ENCODE measurements at places on chromosomes 4 and X.
A peak's percentile ranks its signal among the peaks of the same experiment; 100 is the strongest.

GRCh38 chr4:186587416-186588018, 32.1 kb upstream of the MTNR1A start:
- peak; percentile 45 for DNase-seq

DNA sequence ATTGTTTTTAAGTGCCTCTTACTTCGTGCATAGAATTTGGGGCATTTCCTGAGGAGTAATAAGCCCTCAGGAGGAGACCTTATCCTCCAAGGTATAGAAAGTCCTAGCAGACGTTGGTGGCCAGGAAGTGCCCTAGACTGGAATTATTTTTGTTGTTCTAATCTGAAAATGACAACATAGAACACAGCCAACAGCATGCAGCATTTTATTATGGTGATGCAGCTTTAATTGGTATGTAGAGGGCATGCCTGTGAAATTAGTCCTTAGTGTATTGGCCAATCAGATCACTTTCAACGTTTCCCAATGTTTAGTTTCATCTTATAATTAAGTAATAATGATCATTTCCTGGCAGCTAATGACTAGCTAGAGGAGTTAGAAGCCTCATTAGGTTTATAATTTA, 199.2 kb downstream of the SHROOM3 start:
- DNase-seq, result no peak

DNA sequence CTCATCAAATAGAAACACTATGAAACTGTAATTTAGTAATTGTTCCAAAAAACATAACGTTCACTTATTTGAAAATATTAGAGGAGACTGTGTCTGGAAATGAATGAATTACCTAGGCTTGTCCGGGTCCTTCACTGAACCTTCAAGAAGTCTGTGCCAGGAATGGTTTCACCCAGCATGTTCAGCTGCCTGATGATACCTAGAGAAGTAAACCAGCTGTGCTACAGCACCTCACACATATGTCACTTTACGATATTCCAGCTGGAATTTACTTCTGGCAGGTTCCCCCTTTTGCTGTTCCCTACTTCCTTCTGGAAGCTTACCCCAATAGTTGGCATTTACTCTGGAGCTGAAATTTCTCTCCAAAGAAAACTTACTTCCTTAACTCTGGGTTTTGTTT, 906.5 kb downstream of the FAT4 start:
- no peak for DNase-seq

DNA sequence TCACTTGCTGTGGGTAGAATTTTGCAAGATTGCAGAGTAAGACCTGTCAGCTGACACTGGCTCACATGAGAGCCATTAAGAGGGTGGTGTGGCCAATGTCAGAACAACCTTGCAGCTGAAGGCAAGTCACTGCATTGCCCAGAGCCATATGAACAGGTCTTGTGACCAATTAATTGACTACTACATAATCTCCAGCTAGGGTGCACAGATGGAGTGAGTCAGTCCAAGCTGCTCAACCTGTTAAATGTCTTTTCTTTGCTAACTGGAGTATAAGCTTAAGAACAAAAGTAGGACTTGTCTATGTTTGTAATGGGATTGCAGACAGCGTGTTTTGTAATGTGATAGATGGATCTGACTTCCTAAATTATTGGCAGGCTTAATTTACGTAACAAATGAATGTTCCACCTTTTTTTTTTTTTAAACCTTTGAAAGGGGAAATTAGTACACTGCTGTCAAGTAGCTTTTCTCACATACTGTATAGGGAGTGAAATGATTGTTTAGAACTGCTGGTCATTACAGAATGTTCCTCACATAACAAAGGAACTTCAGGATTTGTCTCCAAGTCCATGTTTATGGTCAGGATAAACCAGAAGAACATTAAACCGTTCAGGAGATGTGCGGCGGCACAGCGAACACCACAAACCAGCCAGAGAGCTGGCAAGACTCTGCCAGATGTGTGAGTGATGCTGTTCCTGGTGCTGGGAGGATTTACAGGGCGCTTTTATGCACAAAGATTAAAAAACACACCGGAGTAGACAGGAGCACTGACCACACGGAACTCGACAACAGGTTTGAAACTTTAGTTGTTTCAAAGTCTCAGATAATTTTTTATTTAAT, 37.0 kb downstream of the FNIP2 start:
- no peak for DNase-seq

DNA sequence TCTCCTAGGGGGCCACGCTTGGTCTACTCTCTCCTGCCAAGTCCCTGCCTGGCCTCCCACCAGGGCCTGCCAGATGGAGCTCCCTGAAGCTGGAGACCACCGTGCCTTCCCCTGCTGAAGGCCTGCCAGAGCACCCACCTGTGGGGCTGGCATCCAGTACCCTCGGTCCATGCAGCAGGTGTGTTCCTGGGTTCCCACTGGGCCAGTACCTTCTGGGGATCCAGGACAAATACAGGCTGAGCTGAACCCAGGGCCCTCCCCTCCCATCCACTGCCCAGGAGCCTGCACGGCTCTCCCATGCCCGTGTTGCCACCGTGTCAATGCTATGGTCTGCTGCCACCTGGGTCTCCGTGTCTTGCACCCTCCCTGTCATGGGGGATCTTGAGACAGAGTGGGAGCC, 68.8 kb downstream of the ABLIM2 start:
- DNase-seq, result no peak

GRCh38 chrX:24025741-24026403, 1.1 kb downstream of the KLHL15 start:
- no peak for DNase-seq

- no peak for DNase-seq
Measured at GRCh38 chrX:50905334-50905733, 5.2 kb upstream of the BMP15 start.

DNA sequence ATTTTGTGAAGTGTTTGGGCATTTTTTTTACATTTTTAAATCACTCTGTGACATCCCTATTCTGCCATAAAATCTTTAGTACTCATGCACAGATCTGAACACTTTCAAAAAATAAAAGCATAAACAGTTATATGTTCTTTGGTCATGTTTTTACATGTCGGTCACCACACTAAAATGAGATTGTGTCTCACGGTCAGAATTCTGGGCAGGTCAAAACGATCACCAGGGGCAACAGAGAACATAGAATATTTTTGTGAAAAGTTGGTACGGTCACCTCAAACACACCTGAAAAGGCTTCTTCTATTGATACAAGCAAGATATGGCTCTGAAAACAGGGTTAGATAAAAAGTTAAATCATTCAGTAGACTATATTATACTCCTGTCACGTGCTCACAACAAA, 189.1 kb downstream of the PDGFC start:
- no peak for DNase-seq

GRCh38 chrX:150049647-150050046, 111.4 kb upstream of the EOLA2 start:
- no peak for DNase-seq

DNA sequence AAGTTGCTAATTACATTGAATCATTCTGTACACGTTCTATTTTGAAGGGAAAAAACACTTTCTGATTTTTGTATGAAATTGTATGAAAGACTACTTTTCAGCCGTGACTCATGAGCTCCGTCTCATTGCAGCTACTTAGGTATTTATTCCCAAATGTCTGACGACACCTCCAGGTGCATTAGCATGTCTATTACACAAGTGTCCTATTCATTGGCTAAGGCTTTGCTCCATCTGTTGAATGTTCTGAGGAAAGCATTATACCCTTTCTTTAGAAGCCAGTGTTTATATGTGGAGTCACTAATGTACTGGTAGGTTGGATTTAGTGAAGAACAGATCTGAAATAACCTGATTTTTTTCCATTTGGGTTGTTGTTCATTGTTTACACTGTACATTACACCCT, 51.8 kb downstream of the MAP7D3 start:
- no peak for DNase-seq

GRCh38 chrX:30798810-30799209, 90.2 kb downstream of the TAB3 start:
- no peak for DNase-seq

- DNase-seq, result no peak
Measured at GRCh38 chrX:5916945-5917344, 311.7 kb downstream of the NLGN4X start.

DNA sequence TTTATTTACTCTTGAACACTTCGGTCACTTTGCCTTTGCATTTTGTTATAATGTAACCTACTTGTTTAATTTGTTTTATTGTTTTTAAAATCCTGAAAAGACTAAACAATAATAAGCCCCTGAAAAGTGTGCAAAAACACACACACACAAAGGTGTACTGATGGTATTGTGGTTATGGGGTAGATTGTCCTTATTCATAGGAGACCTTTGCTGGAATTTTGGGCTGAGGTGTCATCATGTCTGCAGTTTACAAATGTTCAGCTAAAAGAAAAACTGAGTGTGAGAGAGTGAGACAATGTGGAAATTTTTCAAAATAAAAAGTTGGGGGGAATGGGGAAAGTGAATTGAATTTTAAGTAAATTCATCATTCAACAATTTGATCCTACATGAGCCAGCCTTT, 174.9 kb downstream of the QDPR start:
- no peak for DNase-seq

GRCh38 chr4:48664938-48665337, 115.1 kb downstream of the FRYL start:
- DNase-seq, result no peak

DNA sequence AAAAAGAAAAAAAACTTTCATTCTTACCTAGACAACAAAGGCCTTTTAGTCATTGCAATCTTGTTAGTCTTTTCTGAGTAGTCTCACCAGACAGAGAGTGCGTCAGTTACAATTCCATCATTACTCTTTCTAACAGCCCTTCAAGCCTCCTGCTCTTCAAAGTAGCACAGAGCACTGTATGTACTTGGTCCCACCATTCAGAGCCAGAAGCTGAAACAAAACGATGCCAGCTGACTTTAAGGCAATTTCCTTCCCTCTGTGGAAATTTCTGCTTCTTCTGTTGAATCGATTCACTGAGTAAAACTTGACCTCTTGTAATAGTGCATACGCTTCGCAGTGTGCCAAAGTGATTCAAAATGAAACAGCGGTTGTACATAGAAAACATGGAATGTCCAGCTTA, 57.7 kb upstream of the TENM3 start:
- DNase-seq, result no peak

GRCh38 chr4:75484190-75484589, 30.0 kb downstream of the RCHY1 start:
- no peak for DNase-seq

DNA sequence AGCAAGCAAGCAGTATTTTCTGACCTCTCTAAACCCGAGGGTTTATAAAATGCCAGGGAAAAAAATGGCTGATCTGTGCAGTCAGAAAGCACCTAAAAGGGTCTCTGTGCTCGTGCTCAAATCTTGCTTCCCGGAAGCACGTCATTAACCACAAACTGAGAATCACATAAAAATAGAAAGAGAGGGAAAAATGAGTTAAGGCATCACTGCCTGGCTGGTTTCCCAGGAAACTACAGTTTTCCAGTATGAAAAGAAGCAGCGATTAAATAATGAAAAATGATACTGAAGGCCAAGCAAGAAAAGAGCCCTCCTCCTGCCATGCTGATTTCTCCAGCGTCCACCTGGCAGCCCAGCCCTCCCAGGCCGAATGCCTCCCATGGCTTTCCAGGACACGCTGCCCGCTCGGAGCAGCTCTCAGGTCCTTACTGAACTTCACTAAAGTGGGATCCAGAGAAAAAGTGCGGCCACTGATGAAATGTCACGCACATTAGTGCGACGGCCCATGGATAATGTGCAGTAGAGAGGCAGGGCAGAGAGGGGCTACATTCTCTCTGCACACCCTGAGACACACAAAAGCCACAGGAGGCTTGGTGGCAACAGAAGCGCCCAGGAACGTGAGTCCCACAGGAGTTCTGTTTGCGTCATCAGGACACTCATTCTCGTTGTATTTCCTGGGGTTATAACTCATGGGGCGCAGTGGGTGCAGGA, 80.4 kb downstream of the WFS1 start:
- no peak for DNase-seq

GRCh38 chr4:55609393-55609866, 17.4 kb upstream of the PDCL2 start:
- no peak for DNase-seq

GRCh38 chr4:90293320-90293719, 166.1 kb downstream of the CCSER1 start:
- DNase-seq, result no peak

GRCh38 chrX:37672563-37672962, 13.0 kb upstream of the XK start:
- no peak for DNase-seq

GRCh38 chr4:123364906-123365305, 31.7 kb upstream of the SPRY1 start:
- no peak for DNase-seq

- no peak for DNase-seq
Measured at GRCh38 chr4:135238940-135239339, 1037.4 kb upstream of the PABPC4L start.

DNA sequence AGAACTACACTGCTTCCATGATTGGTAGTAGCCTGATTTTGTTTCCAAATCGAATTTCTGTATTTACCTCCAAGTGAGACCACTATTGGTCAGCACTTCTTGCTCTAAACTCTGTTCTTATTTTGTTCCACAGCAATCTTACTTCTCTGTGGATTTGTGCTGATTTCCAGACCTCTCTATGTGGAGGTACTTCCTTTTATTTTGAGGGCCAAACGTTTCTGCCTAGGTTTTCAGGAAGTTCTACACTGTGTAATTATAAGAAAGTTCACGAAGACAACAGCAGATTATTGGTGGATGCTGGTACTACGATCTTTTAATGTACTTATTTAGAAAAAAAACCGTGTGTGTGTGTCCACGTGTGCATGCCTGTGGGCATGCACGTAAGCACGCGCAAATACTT, 46.7 kb downstream of the DTHD1 start:
- DNase-seq, result no peak

- no peak for DNase-seq
Measured at GRCh38 chrX:23504540-23504884, 162.8 kb upstream of the PRDX4 start.
